ENCODE measurements at places on chromosomes 2 and 18.
A peak's percentile ranks its signal among the peaks of the same experiment; 100 is the strongest.

DNA sequence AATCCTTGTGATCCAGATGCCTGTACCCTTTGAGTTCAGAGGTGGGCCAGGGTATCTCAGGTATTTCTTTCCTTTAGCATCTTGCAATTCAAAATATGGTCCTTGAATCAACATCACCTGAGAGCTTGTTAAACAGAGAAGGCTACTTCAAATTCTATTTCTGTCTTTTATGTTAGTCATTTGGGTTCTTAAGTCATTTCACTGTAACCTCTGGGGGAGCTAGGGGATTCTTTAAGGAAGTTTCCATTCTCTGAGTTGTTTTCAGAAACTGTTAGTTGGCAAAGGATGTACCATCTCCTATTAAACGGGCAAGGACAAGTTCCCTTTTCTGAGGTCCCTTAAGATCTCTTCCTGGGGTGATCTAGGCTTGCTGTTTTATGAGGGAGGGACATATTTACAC lies 16.6 kb downstream of the CFLAR start:
- peak; percentile 68 for DNase-seq

- no peak for DNase-seq
Observed at GRCh38 chr2:1480671-1481076, 67.4 kb downstream of the TPO start.

DNA sequence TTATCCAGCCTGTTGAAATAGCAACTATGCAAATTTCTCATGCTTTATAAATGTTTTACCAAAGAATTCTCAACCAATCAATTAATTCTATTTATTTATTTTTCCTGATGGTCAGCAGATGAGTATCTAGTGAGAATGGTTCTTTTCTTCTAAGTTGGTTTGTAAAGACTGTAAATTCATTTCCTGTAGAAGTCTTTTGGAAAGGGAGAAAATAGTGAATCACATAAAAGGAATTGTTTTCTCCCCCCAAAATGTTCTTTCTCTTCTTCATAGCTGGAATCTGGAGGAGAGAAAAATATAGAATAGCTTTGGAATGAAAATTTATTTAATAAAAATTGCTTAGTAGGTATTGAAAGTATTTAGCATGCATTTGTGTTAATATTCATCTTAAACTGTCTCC lies 836.1 kb upstream of the ZEB2 start:
- no peak for DNase-seq

DNA sequence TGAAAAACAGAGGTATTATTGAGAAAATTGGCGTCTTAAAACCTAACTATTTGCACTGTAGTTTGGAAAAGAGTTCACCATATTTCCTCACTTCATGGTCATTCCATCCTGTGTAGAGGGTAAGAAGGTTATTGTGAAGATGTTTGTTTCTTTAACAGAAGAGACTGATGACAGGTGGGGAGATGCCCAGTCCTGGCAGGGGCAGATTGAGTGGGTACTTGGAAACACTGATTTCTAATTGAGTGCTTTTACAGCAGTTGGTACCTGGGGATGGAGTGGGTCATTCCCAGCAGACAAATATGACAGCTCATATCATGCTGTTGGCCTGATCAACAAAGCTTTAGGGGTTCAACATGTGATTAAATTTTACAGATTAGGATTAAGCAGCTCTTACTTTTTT lies 67.5 kb downstream of the MYOM1 start:
- no peak for DNase-seq

- DNase-seq: peak; percentile 35
Observed at GRCh38 chr2:65071499-65072180, 15.4 kb downstream of the CEP68 start.

DNA sequence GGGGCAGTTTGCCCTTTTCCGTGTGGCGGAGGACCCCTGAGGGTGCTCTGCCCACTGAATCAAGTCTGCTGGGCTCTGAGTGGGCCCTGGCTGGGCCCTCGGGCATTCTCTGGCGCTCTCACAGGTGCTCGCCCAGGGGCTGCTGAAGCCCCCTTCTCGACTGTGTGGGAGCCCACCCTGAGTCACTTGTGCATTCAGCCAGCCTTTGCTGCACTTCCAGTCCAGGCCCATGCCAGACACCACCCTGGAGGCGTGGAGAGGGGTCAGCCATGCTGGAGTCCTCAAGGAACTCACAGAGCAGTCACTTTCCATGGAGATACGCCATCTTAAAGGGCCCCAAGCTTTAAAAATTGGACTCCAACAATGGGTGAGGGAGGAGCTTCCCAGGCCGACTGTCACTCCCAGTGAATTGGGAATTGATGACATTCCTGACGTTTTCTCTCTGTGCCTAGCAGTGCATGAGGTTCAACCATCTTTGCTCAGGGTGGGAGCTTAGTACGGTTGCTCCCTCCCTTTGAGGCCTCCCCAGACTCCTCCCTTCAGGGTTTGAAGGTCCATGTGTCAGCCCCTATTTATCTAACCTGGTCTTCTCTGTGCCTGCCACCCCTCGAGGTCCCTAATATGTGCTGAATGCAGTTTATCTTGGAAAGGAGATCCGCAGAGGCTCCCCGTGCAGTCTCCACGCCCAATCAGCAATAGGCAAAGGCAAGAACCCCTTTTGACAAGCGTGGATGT lies 71.8 kb upstream of the HS6ST1 start:
- DNase-seq: no peak

DNA sequence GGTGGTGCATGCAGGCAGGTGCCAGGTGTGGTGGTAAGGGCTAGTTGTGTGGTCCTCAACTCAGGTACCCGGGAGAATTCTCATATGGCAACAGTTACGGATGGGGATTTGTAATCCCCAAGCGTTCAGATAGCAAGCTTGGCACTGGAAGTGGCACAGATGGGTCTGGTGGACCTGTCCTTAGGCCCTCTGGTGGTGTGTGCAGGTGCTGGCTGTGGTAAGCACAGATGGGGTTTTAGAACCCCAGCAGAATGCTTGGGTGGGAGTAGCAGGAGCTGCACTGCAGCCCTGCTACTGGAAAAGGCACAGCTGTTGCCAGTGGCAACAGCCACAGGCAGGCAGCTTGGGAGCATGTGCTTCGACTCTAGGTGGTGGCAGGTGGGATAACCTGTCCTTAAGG lies 948.2 kb upstream of the FAM98A start:
- DNase-seq: no peak

DNA sequence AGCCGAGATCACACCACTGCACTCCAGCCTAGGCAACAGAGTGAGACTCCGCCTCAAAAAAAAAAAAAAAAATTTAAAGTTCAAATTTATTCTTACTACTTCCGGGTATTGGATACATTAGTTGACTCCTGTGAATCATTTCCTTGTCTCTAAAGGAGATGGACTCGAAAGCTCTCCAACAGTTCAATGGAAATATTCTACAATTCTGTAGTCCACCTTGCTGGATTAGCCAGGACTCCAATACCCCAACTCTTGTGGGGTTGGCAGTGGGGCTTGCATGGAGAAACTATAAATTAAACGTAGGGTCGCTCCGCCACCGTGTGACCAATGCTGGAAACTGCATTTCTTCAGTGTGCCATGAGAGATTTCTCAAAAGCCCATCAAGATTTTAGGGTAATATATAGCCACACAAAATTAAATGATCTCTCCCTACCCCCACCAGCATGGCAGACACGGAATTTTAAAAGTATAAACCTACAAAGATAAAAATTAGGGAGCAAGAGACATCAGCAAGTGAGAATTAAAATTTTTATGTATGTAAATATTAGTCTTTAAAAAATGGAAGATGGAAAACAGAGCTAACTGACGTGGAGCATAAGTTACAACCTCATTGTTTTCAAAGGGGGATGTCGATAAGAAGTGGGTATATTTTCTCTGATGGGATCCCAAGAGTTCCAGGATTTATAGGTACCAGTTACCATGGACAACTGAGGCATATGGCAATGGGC lies 27.8 kb upstream of the GAREM2 start:
- DNase-seq: peak; percentile 86

DNA sequence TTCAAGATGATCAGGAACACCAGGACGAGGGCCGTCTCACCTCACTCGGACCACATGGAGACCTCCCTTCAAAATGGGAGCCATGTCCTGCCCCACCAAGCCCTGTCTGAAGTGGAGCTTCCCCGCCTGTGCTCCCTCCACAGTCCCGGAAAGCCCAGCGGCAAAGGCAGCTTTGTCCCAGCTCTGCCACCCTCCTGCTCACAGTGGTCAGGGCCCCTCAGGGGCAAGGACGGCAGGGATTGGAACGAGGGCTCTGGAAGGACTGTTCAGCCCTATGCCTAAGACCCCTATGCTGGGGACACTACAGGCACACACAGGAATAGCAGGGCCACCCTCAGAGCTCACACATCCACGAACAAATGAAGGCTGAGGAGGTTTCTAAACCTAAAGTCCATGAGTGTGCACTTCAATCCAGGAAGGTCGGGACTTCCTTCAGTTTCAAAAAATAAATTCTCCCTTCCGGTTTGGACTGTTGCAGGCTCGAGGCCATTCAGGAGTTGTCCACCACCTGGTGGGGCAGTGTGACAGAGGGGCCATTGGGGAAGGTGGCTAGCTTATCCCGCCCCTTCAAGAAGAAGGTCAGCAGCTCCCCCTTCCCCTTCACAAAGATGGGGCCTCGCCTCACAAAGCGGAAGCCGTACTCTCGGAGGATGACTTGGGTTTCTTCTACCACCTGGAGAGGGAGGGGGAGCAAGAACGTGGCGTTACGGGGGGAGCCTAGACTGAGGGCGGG lies 26.4 kb downstream of the CENPO start:
- DNase-seq: no peak

All from hematopoietic multipotent progenitor cell treated with erythropoietin and hydrocortisone succinate and interleukin-3 and kit ligand, for 4 days (in vitro differentiated cells).